Activated CD4-positive, alpha-beta T cell treated with anti-CD3 and anti-CD28 coated beads for 36 hours (primary cell): ENCODE measurements at places on chromosomes 13 and 19. TPM values are rescaled to one million over a fixed set of nuclear protein-coding genes. Genes with fewer than 3 reads are reported as not detected.

DNA sequence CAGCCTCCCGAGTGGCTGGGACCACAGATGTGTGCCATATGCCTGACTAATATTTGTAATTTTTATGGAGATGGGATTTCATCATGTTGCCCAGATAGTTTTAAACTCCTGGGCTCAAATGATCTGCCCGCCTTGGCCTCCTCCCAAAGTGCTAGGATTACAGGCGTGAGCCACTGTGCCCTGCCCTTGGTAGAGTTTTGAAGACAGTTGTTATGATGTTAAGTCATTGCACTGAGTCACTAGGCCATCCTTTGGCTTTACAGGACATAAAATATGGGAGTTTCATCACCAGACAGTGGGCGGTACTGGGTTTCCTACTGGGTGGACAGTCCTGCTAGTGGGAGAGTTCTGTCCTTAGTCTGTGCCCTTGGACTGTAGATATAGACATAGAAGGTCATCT is 282.5 kb downstream of the ATP8A2 start:
- H3K4me3 ChIP-seq, result no peak overlapping the region
- no peaks in the 10 kb centered on the region for H3K36me3 ChIP-seq
- H3K27me3 ChIP-seq, result peaks cover 12% of the 10 kb centered on the region
- H3K27ac ChIP-seq, result no peak overlapping the region
- DNase-seq, result no peak

DNA sequence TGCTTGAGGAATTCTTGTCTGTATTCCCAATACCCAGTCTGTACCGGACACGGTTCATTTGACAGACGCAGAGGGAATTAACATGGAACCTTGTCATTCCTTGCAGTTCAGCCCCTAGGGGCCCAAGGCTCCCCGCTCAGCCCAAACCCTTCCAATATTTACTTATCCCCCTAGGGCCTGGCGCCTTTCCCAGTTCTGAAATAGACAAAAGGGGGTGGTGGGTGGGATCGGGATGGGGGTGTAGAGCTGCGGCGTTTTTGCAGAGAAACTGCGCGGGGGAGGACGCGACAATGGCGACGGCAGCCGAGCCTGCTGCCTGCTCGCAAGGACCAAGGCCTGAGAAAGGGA is 583 bp downstream of the AKAP8L start:
- H3K27me3 ChIP-seq, result no peaks in the 10 kb centered on the region
- H3K4me3 ChIP-seq, result peak overlapping the region; percentile 98
- no peak for DNase-seq
- peak overlapping the region; percentile 98 for H3K27ac ChIP-seq
- H3K4me1 ChIP-seq, result peaks cover 42% of the 10 kb centered on the region
- peaks cover 29% of the 10 kb centered on the region for H3K36me3 ChIP-seq

DNA sequence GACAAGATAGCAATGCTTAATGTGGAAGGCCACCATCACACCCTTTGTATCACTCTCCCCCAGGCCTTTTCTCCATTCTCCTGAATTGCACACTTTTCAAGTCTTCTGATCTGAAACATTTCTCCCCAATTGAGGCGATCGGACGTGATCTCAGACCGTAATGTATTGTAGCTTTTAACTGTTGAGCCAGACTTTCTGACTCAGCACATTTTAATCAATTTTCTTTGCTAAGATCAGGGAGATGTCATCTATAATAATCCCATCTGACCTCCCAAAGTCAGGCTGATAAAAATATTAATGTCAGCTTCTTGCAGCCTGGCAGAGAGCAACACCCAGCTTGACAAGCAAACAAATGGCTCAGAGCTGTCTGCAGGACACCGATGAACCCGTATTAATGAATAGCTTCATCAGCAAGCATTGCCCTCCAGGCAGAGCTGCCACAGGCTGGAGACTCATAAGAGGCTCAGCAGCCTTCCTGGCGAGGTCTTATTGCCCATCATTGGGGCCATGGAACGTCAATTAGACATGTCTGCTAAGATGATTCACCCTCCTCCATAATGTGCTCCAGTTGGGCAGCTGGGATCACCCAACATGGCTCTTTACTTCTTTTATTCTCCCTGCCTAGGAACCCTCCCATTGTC is 60.2 kb upstream of the UQCRFS1 start:
- H3K27ac ChIP-seq, result no peak overlapping the region
- peaks cover 10% of the 10 kb centered on the region for H3K4me1 ChIP-seq
- H3K27me3 ChIP-seq, result peaks cover 12% of the 10 kb centered on the region
- H3K4me3 ChIP-seq, result no peak overlapping the region

The KLK14 gene
- 1.1 TPM for total RNA-seq

GRCh38 chr13:45851171-45851921 is at the start of gene SIAH3:
Gene SIAH3 (minus strand): TSS chr13:45851753. CDS start chr13:45851629, 124 bp downstream.
- peaks cover 6% of the 10 kb centered on the region for H3K27me3 ChIP-seq
- H3K27ac ChIP-seq, result peak within 1 kb of the TSS; percentile 49
- no peaks in the 10 kb centered on the region for H3K36me3 ChIP-seq

- no peaks in the 10 kb centered on the region for H3K4me1 ChIP-seq
- no peak for DNase-seq
- no peaks in the 10 kb centered on the region for H3K27me3 ChIP-seq
- H3K27ac ChIP-seq, result no peak overlapping the region
- no peak overlapping the region for H3K4me3 ChIP-seq
These were observed 1206.1 kb downstream of the EFNB2 start for GRCh38 chr13:105329359-105329758.
